ENCODE measurements at places on chromosomes 3 and 15.

- no peak for DNase-seq
Measured at GRCh38 chr3:105402287-105402801, 35.6 kb downstream of the ALCAM start.

DNA sequence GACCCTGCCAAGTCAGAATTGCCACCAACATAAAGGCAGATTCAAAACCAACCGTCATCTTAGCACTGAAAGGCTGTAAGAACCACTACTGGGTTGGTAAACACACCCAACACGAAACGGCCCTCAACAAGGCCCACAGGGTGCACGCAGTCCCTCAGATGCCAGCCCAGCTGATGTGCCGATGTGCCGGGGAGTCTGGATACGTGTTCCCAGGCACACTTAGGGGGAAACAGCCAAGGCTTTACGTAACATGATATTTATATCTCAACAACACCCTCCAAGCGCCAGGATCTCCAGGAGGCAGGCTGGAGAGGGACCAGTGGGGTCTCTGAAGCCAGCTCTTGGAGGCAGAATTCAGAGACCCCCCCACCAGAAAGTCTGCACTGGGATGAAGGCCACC is 14.2 kb downstream of the POC1A start:
- no peak for DNase-seq

DNA sequence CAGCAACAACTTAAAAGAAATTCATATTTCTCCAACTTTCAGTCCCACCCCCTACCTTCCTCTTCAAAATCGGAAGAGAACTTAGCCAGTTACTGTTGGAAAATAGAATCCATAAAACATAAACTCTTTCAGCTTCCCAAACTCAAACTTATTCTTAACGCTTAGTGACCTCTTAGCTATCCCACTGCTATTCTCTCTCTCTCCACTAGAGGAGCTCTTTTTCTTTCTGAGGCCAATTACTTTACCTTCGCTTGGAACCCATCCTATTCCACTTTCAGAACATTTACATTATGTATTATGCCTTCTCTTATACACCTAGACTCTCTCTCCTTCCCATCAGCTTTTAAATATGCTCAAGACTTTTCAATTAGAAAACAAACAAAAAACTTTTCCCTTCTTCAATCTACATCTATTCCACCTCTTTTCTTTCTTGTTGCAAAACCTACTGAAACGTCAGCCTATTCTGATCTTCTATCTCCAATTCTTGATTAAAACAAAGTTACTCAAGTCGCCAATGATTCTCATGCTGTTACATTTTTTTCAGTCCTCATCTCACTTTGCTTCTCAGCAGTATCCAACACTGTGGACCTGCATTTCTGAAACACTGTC is 13.4 kb upstream of the GHSR start:
- DNase-seq: no peak

DNA sequence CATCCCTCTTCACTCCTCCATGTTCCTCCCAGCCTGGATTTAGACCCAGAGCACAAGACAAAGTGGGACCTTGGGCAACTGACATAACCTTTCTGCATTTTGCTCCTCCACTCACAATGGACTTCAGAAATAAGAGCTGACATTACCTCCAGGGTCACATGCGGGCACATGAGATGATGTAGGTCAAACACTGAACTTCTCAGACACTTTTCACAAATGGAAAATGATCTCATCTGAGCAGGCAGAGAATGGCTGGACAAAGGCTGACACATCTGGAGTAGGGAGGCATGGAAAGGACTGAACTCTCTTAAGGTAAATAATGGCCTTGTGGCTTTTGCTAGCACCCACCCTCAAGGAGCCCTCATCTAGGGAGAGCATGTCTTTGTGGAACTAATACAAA is 849.2 kb upstream of the CFAP20DC start:
- DNase-seq: no peak

- no peak for DNase-seq
Measured at GRCh38 chr15:62945063-62945462, 97.5 kb upstream of the TPM1 start.

- no peak for DNase-seq
Measured at GRCh38 chr15:93826790-93827189, 404.6 kb upstream of the MCTP2 start.

DNA sequence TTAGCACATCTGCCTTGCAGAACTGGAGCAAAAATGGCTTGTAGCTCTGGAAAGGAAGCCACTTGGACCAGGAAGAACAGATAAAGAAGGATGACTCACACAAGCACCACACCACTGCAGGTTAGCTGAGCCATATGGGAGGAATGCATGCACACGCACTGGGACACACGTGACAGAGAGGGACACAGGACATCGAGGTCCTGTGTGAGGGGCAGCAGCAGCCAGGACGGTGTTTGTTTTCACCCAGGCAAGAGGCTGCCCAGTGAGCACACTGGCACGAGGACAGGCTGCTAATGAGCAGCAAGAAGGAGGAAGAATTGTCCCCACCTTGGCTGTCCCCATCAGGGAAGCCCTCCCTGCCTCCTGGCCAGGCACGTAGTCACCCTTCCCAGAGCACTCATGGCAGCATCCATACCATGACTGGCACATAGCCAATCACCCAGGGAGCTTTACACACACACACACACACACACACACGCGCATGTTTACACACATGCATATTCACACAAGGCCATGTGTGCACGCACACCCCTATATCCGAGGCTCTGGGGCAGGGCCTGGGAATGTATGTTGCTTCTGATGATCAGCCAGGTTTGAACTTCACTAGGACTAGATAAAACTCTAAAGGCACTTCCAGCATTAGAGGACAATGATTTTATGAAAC is 24.0 kb upstream of the SPTBN5 start:
- no peak for DNase-seq

DNA sequence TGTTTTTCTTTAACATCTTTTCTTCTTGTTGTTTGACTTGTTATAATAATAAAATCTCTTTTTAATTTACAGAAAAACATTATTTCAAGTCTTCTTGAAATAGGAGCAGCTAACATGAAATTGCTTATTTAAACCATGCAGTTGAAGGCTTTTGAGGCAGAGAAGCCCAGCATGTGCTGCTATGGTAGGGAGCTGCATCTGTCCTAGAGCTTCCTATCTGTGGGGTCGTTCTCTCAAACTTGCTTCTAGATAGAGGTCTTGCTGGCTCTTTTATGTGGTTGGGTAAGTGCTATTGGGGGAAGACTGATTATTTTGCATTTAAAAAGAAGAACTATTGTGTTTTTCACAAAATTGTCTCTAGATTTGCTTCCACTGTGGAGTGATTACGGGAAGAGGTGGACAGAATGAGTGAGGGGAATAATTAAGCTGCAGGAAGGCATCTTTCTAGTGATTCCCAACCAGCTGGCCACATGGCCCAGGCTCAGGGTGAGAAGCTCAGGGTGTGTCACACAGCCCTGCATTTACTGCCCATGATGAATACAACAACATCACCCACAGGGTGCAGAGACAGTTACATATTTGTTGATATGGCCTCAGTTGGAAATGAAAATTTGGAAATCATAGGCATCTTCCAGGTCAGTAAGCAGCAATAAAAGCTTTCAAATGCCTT is 98.7 kb downstream of the CHST2 start:
- no peak for DNase-seq

GRCh38 chr3:48411606-48412374 is 18.1 kb downstream of the PLXNB1 start:
- no peak for DNase-seq

GRCh38 chr3:66609660-66610561 is 109.1 kb upstream of the LRIG1 start:
- no peak for DNase-seq

DNA sequence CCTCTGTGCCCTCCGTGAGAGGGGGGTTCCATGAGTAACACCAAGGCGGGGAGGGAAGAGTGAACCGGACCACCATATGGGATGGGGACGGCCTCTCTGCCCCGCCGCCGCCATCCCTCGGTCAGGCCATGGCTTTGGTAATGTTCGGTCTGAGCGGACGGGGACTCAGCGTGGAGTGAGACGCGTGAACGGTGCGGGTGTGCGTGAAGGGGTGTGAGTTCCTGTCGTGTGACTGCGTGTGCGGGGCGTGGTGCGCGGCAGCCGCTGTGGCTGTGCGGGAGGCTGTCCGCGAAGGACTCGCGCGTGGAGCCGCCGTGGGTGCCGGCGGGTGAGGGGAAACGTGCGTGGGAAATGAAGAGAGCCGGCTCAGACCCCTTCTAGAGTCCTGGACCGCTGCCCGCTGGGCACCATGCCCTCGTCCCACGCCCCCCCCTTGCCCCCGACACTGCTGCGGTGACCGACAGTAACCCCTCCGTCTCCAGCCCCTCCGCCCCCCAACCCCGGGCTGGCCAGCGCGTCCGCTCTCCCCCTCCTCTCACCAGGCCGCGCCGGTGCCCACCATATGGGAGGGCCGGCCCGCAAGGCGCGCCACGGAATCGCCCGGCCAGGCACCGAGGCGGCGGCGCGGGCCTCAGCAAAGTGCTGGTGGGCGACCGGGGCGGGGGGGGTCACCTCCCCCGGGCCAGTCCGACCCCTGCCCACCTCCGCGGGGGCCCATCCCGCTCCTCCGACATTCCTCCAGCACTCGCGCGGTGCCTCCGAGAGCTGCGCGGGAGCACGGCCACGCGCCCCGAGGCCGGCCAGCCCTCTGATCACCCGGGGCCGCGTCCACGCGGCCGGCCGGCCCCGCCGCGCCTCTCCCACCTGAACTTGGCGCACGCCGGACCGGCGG is 589 bp downstream of the KLF15 start:
- DNase-seq: no peak

All from CD4-positive, alpha-beta T cell (primary cell).